ENCODE measurements at places on chromosomes 3 and 15.

- no peak for DNase-seq
Measured at GRCh38 chr3:25785826-25786225, 2.6 kb upstream of the NGLY1 start.

GRCh38 chr15:67784090-67784781 lies 41.1 kb upstream of the SKOR1 start:
- no peak for DNase-seq

DNA sequence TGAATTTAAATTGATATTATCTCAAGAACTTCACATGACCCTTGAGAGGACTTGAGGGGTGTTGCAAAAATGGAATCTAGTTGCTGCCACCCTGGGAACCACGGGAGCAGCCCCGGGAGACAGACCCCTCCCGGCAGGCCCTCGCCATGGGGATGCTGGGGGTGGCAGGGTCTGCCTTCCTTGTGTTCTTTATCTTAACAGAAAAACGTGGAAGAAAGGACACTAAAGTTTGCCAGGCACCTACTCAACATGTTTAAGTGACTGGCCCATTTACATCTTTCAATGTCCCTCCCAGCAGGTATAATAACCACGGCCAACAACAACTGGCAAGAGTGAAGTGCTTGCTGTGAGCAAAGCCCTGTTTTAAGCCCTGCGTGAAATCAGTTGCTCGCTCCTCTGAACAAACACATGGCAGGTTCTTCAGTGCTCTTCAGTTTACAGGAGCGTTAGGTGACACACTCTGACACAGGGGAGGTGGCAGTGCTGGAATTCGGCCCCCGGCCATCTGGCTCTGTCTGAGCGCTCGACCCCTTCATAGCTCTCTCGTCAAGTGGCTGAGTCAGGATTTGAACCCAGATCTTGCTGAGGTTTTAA lies 112.5 kb downstream of the ASB7 start:
- DNase-seq, result no peak

GRCh38 chr15:77624868-77625267 lies 7.8 kb downstream of the LINGO1 start:
- DNase-seq, result no peak

GRCh38 chr15:69797051-69797595 lies 300.6 kb downstream of the TLE3 start:
- DNase-seq, result no peak

GRCh38 chr3:186520431-186520830 lies 23.7 kb downstream of the CRYGS start:
- DNase-seq, result no peak

DNA sequence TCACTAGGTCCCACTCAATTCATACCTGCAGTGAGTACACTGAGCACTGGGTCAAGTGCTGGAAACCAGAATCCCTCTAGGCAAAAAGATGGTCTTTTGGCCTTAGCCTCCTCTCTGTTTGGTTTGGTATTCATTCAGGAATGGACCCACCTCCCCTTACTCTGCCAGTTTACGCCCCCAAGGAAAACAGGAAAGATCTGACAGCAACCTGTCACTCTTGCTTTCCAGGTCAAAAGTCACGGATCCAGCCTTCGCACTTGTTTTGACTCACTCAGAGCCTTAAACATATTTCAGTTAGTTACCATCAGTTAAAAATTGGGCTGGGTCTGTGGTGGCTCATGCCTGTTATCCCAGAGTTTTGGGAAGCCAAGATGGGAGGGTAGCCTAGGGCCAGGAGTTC lies 68.1 kb downstream of the SYNM start:
- no peak for DNase-seq

DNA sequence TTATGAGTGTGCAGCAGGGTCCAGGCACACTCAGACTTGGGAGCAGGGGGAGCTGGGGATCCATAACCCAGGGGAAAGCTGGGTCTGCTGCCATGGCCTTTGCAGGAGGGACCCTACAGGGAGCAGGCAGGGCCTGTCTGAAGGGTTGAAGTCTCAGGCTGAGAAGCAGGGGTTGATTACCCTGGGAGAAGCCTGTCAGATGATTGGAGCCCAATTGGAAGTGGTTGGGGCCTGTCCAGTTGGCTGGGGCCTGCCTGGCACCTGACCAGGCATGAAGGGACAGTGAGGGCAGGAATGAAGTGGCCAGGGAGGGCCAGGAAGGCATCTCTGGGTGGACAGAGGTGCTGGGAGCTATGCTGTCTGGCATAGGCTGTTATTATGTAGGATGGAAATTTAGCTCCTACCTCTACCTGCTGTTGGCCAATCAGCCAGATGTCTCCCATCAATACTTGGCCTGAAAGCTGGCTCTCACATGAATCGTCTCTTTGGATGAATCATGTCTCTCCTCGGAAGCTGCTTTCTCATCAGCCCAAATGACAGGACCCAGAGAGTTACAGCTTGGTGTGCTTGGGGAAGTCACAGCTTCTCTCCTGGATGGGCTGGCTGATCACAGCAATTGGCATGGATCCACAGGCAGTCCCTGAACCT lies 27.4 kb upstream of the SLCO2A1 start:
- no peak for DNase-seq

DNA sequence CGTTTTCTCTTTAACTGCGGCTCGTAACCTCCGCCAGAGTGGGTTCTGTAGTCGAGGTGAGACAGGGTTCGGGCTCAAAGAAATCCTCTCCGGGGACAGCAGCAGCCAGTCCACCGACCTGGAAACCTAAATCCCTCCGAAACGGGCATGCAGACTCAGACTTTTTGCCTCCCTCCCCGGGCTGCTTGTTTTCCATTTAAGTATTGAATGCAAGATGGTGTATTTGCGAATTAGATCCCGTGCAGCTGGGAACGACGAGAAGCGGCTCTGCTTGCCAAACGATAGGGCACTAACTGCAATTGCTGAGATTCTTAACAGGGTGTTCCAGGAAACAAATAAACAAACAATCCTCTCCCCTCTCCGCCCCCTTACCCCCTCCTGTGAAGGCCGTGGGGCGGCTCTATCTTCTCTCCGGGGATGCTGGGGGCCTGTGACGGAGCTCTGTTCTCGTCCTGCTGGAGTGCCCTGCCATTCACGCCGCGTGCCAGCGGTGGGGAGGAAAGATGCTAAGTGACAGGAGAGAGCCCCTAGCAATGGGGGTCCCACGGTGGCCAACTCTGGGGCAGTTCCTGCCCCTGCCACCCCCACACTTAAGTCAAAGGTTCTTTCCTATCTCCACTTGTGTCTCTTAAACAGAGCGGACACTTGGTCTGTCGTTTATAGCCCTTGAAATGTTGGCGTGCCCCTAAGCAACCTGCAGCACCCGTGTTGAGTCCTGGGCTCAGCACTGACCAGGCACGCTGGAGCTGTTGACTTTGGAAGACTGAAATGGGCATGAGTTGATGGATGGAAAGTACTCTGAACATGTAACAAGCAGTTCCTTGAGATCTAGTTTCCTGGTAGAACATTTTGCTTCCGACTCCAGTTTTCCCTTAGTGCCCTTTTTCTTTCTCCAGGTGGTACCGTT lies 1.3 kb upstream of the ETV5 start:
- peak; percentile 37 for DNase-seq

DNA sequence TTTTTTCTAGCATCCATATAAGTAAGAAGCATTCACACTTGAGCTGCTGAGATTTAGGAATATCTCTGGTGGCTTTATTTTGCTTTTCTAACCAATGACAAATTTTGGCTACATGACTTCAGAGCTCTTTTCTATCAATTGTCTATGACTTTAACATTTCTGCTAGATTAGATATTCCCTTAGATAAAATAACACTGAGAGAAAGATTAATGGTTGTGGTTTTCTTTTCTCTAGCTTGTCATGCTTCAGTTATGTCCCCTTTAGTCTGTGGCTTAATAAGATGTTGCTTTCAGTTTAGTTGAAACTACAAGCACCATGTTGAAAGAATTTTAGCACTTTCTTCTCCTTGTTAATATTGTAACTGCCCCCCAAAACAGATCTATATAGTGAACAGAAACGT lies 665.6 kb upstream of the CCDC54 start:
- DNase-seq, result no peak

DNA sequence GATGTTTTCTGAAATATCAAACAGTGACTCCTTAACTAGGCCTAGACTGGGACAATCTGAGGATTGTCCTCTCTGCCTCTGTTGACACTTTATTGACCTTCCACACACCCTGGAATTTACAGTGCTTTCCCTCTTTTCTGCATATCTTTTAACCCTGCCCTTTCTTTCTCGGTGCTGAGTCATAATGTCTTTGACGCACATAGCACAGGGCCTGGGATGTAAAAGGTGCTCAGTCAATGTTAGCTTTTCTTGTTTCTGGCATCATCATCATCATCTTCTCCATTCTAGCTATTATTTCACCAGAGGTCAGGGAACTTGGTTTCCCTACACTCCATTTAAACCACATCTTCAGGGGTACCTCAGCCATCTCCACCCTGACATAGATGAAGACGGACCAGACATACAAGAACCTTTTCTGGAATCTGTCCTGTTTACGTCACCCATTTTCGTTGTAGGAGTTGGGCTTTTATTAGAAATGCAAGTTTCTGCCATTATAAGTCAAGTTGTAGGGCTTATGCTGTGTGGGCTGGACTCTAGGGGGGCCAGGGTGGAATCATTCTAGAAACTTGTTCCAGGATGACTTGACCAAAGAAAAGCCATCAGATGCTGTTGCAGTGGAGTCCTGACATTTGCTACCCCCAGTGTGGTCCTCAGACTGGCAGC lies 46.6 kb downstream of the ZBTB38 start:
- DNase-seq, result no peak

DNA sequence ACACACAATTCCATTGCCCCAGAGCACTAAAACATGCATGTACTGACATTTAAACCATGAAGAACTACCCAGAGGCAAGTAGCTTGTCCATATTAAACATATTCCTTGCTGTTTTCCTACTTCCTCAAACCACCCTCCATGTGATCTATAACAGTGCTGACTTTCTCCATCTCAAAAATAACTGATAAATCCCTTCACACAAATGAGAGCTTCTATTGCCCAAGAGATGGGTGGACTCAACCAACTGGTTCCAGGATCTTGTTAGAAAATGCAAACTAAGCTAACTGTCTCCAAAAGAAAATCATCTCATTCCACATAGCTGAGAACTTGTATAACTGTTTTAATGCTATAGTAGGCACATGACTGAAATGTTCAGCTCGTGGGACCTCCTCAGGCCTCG lies 29.6 kb downstream of the DCLK3 start:
- DNase-seq, result no peak

GRCh38 chr3:133972156-133972555 lies 57.6 kb downstream of the SLCO2A1 start:
- no peak for DNase-seq

GRCh38 chr3:16658004-16658924 lies 53.0 kb upstream of the DAZL start:
- peak; percentile 25 for DNase-seq

- no peak for DNase-seq
Measured at GRCh38 chr3:53764026-53764775, 82.0 kb downstream of the CHDH start.

GRCh38 chr15:29162411-29162810 lies 107.2 kb downstream of the NSMCE3 start:
- DNase-seq, result no peak

GRCh38 chr15:89669941-89670340 lies 9.2 kb downstream of the PLIN1 start:
- DNase-seq, result no peak

- no peak for DNase-seq
Measured at GRCh38 chr15:29403772-29404171, 134.2 kb upstream of the NSMCE3 start.

GRCh38 chr3:29384640-29385039 lies 103.8 kb downstream of the RBMS3 start:
- peak; percentile 31 for DNase-seq

GRCh38 chr3:72894976-72895552 lies 7.2 kb downstream of the GXYLT2 start:
- DNase-seq, result no peak

DNA sequence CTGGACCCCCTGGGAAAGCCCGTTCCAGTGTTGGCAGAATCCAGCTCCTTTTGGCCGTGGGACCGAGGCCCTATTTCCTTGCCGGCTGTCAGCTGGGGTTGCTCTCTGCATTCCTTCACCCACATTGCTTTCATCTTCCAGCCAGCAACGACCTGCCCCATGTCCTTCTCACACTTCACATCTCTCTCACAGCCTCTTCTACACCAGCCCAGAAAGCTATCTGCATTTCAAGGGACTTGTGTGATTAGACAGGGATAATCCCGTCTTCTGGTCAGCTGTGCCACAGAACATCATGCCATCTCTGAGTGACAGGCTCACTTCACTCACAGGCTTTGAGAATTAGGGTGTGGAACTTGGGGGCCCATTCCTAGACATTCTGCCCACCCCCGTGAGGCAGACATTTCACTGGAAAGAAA lies 16.4 kb downstream of the EFCC1 start:
- DNase-seq, result no peak

GRCh38 chr15:65893060-65893459 lies 23.8 kb downstream of the RAB11A start:
- no peak for DNase-seq

DNA sequence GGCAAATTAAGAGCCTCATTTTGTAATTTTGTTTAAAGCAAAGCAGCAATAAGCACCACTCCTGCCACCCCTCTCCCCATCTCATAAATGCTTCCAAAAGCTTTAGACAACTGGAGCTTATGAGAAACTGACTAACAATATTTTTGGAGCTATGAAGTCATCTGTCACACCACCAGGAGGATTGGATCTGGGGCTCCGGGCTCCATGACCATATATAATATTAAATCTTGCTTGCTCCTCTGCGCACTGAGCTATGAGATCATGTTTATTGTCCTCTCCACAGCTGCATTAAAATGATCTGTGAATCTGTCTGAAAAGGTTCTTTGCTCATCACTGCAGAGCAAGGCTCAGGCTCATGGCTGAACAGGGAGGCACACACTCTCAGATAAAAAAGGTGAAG lies 323.7 kb downstream of the ZNF621 start:
- DNase-seq, result no peak

DNA sequence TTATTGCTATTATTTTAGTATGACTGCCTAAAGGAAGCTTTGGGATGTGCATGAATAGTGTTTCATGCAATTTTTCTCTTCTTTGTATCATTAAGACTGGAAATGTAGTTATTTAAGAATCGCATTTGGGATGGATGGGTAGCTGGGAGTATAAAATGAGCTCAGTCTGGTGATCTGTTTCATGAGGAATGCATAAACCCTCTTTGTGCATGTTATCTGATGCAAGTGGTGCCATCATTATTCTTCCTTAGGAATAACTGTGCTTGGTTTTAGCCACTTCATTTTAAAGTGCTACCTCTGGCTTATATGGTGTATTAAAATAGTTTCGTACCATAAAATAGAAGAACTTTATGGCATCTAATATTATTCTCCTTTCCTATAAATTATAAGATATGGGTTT lies 535.6 kb downstream of the GRM7 start:
- no peak for DNase-seq

- no peak for DNase-seq
Measured at GRCh38 chr15:74044267-74045110, 37.9 kb downstream of the GOLGA6A start.
